ENCODE measurements at places on chromosomes 4 and X.

- no peak for DNase-seq
Measured at GRCh38 chrX:114201622-114202021, 382.3 kb upstream of the HTR2C start.

GRCh38 chr4:70239131-70239883 lies 3.1 kb upstream of the CSN3 start:
- no peak for DNase-seq

DNA sequence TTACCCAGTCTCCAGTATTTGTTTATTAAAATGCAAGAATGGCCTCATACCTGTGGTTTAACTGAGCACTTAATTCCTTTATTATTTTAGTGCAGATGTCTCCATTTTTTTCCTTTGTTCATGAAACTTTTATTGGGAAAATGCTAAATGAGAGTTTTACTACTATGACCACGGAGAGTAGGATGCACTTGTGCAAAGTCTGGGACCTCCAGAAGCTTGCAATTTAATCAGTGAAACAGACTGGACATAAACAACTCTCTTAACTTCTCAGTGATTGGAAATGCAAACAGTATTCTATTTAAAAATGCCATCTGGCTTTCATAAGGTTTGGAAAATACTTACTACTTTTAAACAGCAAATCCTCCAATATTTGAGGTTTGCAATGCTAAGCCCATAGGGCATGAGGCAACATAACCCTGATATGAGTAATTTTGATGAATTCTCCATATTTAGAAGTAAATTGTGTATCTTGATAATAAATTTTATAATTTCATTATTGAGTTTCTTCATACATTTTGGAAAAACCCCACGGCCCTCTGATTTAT lies 718.7 kb upstream of the MAGEB2 start:
- DNase-seq, result no peak

GRCh38 chrX:72142794-72143608 lies 11.3 kb upstream of the RTL5 start:
- no peak for DNase-seq

DNA sequence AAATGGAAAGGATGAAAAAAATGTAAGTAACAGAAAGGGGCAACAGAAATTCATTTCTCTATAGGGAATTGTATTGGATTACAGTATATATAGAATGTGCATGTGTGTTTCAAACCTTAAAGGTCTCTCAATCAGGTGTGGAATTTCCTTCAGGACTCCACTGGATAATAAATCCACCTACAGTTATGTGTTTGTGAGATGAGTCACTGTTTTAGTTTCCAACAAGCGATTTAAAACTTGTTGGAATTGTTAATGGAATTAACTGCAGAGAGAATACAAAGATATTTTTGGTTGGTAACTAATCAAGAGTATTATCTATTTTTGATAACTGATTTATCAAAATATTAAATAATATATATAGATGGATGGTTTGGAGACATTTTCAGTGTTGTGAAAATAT lies 32.8 kb downstream of the CEP44 start:
- no peak for DNase-seq

GRCh38 chrX:155231163-155231562 lies 14.9 kb downstream of the VBP1 start:
- DNase-seq, result no peak

GRCh38 chr4:8379281-8379680 lies 61.2 kb downstream of the ACOX3 start:
- no peak for DNase-seq

- no peak for DNase-seq
Measured at GRCh38 chr4:89306486-89307177, 968 bp downstream of the GPRIN3 start.

DNA sequence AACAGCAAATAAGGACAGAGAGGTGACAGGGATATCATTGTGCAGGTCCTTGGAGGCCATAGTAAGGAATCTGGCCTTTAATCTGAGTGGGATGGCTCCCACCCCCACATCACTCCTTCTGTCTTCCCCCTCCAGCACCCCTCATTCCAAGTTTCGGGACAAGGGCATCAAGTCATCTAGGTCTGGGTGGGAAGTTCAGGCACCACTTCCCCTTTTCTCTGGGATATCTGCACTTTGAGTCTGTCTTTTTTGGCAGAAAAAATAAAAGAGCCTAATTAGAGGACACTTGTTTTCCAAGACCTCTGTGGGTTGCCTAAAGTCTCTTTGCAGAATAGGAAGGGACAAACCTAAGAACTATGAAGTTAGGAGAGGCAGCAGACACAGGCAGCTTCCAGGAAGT lies 60.1 kb downstream of the FUNDC1 start:
- no peak for DNase-seq

DNA sequence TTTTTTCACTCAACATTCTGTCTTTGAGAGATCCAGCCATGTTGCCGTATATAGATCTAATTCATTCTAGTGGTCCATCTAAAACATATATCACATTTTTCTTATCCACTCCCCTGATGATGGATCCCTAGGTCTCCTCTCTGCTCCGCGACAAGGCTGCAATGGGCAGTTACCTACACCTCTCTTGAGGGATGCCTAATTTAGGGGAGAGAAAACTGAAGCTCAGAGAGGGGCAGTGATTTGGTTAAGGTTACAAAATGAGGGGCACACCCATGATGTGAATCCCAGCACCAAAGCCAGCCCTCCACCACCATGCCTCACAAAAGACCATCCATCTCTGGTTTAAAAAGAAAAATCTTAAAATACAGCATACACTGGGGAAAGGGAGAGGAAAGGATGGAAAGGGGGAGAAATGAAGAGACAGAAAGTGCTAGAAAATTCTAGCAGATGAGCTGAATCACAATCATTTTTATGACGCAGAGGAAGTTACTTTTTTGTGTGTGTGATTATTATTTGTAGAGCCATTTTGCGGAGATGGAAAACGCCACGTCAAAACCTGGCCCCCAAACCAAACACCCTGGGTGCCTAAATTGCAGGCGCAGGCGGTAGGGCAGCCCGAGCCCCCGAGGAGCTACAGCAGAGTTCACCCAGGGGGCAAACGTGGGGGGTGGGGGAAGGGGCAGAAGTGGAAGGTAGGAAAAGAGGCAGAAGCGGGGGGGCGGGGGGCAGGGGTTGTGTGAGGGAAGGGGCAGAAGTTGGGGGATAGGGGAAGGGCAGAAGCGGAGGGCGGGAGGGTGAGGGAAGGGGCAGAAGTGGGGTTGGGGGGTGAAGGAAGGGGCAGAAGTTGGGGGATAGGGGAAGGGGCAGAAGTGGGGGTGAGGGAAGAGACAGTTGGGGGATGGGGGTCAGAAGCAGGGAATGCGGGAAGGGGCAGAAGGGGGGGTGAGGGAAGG lies 1.3 kb upstream of the TSPYL2 start:
- no peak for DNase-seq

DNA sequence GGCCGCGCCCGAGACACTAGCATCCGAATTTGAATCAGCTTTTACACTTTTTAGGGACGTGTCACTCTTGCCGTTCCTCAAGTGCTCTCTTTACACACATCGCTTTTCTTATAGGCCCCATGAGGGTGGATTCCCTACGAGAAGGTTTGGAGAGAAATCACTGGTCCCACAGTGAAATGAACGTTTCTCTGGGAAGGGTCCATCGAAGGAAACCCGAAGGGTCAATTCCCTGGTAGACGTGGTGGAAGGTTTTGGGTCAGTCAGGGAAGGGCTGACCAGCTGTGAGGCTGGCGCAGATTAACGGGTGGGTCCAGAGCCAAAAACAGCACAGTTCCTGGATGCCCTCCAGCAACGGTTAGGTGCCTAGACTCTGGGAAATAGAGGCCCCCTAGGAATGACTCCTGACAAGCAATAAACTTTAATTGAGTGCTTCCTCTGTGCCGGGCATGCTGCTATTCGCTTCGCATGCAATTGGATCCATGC lies 35.9 kb downstream of the ETDC start:
- DNase-seq, result no peak

- no peak for DNase-seq
Measured at GRCh38 chrX:148380107-148380506, 120.3 kb upstream of the AFF2 start.

GRCh38 chr4:56158483-56158882 lies 209.7 kb downstream of the CEP135 start:
- no peak for DNase-seq

DNA sequence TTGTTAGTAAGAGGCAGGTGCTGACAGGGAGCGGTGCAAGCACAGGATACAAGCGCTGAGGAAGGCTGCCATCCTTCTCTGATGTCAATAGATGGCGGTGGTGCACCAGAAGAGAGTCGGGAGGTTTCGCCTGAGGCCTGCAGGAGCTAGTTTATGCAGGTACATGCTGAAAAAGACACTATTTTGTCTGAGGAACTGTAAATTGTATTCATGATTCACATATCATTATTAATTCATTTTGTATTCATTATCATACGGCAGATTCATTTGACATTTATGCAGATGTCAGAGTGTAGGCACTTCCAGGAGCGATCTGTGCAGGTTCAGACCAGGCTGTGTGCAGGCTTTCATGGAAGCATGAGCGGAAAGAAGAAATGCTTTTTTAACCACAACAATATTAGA lies 824.0 kb downstream of the STIM2 start:
- no peak for DNase-seq

GRCh38 chrX:56986138-56986537 lies 9.2 kb downstream of the SPIN3 start:
- DNase-seq, result no peak

DNA sequence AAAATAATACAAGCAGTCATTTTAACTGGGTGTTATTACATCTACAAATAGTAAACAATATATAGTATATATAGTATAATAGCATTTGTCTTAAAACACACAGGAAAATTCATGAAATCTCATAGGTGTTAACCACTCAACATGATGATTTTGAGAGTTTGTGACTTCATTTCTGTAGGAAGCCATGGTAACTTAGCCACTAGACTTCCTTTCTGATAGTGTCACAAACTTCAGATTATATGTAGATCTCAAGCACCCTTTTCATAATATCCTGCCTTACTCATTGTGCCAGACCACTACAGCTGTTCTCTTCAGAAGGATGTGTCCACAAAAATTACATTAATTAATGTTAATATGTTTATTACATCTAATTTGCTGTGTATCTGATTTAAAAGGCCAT lies 1250.6 kb downstream of the ADGRL3 start:
- no peak for DNase-seq

DNA sequence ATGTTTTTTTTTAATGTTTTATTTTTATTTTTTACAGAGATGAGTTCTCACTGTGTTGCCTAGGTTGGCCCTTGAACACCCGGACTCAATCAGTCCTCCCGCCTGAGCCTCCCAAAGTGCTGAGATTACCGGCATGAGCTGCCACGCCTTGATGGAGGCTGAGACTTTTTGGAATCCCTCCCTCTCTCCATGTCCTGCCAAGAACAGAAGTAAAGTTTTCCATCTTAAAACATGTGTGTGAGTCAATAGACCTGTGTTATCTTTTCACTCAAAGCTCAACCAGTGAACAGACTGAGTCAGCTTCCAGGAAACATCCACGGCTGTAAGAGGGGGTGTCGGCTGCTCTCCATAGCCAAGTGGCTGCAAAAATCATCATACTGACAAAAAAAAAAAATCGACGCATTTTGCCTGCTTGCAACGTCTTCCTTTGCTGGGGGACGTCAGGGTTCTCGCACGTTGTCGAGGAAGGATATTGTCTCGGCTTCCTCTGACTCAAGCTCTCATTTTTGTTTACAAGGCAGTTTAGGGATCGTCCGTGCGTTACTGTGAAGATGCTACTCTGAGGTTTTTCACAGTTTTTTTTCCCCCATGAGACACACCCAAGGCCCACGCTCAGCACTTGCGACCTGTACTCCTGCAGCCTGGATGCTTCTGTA lies 10.0 kb upstream of the ASMTL start:
- DNase-seq, result no peak

DNA sequence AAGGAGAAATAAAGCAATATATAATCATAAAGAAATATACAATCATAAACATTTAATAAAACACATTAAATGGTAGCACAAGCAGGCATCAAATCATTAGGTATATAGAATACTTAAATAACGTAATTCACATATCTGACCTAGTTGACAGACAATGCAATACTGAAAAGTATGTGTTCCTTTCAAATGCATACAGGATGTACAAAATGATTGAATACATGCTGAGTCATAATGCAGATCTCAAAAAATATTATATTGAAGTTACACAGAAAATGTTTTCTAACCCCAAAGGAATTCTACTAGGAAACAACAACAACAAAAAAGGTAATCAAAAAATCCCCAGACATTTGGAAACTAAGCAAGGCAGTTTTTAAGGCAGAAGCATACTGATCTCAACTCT lies 1072.0 kb upstream of the INTU start:
- DNase-seq, result no peak

- DNase-seq, result no peak
Measured at GRCh38 chrX:70289168-70289792, 447 bp downstream of the PDZD11 start.

- no peak for DNase-seq
Measured at GRCh38 chr4:20432088-20432487, 180.4 kb downstream of the SLIT2 start.

DNA sequence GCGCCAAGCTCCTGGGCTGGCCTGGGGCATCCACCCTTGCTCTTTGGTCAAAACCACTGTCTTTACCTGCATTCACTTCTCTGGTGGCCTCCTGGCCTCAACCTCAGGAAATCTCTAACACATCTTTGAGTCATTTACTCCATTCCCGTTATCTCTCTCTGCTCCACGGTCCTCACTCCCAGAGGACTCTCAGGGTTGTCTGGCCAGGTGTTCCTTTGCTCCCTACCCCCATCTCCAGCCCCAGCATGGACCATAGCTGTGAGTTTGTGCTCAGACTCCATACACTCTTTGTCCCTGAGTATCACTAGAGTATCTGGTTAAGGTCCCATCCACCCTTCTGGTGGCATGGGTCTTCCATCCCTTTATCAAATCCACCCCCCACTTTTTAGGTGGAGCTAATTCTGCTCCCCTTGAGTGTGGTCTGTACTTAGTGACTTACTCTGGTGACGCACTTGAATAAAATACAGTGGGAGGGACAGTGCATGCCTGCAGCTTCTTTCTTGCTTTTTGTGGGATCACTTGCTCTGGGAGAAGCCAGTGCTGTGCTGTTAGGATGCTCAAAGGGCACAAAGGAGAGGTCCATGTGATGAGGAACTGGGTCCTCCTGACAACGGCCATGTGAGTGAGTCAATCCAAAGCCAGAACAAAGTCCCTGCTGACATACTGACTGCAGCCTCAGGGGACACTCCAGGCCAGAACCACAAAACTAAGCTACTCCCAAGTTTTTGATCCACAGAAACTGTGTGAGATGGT lies 44.3 kb downstream of the IGFBP7 start:
- no peak for DNase-seq

DNA sequence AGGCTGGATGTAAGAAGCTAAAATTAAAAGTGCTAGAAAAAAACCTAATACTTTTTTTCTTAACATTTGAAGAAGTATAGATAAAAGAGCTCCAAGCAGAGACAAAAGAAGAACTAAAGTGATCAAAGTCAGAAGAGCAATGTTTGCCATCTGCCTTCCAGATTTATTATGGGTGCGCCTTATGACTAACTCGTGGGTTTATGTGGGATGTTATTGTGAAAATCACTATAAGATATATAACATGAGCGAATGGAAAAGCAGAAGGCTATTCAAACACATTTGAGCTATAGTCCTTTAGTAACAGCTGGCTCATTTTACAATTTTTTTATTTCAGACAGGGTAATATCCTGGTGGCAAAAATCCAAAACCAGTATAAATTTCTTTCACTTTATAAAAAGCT lies 1040.7 kb downstream of the RAPGEF2 start:
- DNase-seq, result no peak
